Activated T-helper 1 cell treated with Interleukin-2 at 50 U/mL for 16 hours (primary cell): ENCODE measurements at places on chromosomes 3 and 15.

DNA sequence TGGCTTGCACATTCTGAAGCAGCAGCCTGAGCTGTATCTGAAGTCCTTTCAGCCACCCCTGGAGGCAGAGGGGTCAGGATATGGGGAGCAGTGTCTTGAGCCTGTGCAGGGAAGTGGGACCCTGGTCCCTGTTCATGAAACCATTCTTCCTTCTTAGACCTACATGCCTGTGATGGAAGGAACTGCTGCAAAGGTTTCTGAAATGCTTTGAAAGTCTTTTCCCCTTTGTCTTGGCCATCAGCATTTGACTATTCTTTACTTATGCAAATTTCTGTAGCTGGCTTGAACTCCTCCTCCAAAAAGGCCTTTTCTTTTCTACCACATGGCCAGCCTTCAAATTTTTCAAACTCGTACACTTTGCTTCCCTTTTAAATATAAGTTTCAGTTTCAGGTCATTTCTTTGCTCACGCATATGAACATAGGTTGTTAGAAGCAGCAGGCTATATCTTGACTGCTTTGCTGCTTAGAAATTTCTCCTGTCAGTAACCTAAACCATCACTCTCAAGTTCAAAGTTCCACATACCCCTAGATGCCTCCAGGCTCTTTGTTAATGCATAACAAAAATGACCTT is 62.3 kb downstream of the GALK2 start:
- no peak for DNase-seq

GRCh38 chr15:29058903-29059539 is 173.2 kb downstream of the APBA2 start:
- DNase-seq = no peak

DNA sequence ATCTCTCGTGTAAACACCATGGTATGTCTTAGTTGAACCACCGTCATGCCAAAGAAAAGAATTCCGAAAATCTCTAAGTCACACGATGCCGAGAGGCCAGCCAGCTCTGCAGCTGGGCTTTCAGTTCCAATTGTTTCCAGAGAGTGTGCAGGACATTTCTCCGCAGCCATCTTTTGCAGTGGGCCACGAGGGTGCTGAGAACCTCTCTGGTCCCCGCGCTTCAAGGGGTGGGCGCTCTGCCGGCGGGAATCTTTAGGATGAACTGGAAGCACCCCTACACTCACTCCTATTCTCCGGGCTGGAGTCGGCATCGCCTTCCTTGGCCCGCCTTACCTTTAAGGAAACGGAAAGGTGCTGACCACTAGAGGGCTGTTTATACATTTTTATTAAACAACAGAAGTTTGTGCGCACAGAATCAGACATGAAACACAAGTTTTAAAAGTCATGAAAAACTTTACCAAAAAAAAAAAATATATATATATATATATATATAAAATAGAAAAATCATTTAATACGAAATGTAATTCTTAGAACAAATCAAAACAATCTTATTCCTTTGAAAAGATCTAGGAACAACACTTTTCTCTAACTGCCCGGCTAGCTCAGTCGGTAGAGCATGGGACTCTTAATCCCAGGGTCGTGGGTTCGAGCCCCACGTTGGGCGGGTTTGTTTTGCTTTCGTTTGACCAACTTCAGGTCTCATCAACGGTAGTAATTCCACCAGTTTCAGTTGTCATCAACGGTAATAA is 12.5 kb upstream of the MORF4L1 start:
- peak; percentile 30 for DNase-seq

- DNase-seq = no peak
Measured at GRCh38 chr3:171660188-171660587, 150.1 kb downstream of the PLD1 start.

DNA sequence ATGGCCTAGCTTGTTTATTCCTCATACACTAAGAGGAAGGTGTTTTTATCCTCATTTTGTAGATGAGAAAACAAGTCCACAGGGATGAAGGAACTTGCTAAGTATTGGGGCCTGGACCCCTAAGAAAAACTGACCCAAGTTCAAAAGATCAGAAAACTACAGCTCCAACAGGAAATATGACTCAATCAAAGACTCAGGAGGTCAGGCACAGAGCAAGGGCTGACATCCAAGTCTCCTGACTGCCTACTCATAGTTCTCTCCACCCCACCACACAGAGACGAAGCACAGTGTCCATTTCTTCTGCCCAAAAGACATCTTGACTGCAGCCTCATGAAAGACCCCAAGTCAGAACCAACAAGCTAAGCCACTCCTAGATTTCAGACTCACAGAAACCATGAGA is 26.9 kb upstream of the TPM1 start:
- DNase-seq = no peak
